ENCODE measurements at places on chromosomes 12 and 14.
A peak's percentile ranks its signal among the peaks of the same experiment; 100 is the strongest.

DNA sequence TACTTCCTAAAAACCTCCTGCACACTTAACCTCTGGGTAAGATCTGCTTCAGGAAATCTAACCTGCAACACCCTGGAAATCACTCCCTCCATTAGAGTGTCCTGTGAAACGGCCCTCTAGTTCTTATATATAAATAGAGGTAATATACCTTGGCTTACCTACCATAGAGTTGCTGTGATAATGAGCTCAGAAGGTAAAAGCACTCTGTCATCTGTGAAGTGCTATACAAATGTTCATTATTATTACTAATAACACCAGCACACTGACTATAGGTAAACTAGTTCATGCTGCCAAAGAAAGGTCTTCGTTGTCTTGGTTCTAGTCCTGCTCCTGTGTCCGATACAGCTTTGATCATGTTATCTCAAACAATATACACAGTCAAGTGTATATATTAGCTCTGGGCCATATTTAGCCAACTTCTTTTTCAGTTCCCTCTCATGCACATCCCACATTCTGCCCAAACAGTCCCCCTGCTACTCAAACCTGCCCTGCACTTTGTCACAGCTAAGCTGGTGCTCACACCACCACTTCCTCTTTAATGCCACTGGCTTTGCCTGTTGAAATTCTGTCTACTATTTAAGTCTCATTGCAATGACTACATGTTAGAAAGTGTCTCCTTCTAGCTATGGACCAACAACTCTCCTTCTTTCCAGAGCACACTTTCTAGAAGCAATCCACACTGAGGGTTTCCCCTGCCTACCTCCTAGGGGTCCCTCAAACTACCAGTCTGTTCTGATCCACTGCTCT lies 5.1 kb downstream of the E2F7 start:
- no peak for DNase-seq

GRCh38 chr14:65228436-65228835 lies 126.1 kb upstream of the MAX start:
- no peak for DNase-seq

DNA sequence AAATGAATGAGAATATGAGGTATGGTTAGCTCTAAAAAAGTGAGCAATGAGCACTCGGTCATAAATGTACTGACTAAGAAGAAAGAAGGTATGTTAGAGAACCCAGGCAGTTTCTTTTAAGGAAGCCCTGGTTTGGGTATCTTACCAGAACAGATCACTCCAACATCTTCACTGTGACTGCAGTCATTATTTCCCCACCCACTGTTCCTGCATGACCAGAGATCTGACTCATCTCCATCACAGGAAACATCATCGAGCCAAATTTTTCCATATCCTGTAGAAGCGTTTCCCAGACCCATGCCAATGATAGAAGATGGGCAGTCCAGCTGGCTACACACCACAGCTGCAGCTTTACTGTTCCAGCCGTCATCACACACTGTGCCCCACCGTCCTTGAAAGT lies 48.0 kb downstream of the CD163L1 start:
- DNase-seq, result no peak

GRCh38 chr12:28216016-28216415 lies 25.8 kb downstream of the CCDC91 start:
- no peak for DNase-seq

DNA sequence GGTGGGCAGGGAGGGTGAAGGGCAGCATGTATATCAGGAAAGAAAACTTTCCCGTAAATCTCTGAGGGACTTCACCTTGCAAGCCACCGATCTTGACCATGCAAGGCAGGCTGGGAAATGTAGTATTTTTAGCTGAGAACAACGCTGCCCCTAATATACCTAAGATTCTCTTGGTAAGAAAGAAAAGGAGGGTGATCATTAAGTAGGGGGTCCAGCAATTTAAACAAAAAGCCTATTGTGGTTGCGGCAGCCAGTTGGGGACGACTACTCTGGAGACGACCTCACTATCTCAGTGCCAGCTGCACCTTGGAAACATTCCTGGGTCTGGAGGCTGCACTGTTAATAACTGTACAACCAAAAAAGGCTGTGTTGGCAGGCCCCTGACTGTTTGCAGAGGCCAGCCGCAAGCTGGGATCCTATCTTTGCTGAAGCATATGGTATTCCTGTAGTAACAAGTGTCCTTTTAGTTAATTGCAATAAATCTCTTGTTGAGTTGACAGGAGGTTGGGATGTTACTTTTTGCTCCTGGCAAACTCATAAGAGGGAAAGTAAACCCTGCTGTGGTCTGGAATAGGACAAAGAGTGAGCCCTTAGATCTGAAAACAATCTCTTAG lies 6.4 kb downstream of the APOLD1 start:
- DNase-seq, result no peak

GRCh38 chr12:95976416-95976832 lies 19.7 kb downstream of the HAL start:
- DNase-seq, result no peak

DNA sequence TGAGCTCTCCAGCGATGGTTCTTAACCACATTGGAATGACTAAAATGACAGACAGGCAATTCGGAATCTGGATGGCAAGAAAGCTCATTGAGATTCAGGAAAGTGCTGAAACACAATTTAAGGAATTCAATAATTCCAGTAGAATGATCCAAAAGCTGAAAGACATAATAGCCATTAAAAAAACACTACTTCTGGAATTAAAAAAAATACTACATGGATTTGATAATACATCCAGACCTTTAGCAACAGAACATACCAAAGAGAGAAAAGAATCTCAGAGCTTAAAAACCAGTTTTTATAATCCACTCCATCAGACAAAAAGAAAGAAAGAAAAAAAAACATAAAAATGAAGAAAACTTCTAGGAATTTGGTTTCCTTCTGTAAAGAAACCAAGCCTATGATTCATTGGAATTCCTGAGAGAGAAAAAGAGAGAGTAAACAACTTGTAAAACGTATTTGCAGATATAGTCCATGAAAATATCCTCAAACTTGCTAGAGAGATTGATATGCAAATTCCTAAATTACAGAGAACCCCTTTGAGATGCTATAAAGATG lies 52.8 kb downstream of the SLCO1B1 start:
- DNase-seq, result no peak

DNA sequence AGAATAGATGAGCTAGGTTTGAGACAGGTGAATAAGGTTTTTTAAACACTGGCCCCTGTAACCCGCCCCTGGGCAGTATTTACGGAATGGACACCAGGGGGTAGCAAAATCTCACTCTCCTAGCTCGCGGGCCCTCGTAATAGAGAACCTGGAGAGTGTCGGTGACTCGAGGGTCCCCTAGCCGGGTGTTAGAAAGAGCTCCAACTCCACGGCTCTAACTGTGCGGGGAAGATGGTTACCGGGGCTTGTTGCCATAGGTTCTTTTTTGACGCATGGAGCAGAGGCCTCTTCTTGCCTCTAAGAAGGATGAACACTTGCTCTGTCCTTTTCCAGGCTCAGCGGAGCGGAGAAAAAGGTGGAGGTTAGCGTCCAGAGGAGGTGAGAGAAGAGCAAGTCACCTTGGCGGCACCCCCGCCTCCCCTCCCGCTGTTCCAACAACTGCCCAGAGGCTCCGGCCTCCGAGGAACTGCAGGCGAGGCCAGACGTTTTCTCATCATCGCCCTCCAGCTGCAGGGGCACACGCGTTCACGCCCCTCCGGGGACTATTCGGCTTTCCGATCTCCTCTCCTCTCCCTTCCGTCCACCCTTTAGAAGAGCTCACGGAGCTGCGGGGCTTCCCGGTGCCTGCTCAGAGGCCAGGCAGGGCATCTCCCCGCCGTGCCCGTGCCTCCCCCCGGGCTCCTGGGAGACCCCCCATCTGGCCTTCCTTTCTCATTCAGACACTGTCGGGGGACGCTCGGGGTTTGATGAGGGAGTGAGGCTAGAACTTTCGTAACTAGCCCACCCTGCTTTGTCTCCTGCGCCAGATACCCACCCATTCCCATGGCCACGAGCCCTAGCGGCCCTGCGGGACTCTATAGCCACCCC lies 1.4 kb upstream of the ARHGEF40 start:
- peak; percentile 71 for DNase-seq

DNA sequence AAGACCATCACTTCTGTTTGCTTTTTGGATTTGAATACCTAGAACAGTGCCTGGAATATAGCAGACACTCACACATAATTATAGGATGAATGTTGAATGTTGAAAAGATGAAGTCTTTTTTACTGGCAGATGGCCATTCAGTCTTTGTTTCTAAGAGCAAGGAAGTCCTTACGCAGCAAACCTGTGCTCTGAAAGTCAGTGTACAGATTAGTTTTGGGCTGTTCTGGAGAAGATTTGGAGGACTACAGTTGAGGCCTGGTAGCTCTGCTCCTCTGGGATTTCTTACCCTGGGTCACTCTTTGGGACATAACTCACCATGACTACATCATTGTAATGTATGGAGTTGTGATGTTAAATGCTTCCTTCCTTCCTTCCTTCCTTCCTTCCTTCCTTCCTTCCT lies 3.3 kb downstream of the OR4E2 start:
- no peak for DNase-seq

DNA sequence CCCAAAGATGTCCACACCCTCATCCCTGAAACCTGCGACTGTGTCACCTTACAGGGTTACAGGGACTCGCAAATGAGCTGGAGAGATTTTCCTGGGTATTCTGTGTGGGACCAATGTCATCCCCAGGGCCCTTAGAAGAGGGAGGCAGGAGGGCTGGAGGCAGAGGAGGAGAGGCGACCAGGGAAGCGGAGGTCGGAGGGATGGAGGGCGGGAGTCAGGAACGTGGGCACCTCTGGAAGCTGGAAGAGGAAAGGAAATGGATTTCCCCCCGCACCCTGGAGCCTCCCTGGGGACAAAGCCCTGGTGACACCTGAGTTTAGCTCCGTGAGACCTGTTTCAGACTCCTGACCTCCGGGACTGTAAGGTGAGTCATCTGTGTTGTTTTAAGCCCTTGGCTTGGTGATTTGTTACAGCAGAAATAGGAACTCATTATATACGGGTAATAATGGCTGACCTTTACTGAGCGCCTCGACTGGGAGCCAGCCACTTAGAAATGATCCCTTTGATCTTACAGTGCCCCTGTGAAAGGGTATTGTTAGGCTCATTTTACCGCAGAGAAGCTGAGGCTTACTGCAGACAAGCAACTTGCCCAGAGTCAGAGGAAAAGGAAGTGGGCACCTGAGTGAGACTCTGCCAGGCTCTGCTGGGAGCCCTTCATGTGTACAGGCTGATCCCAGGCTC lies 29.3 kb upstream of the FZD10 start:
- no peak for DNase-seq

GRCh38 chr12:103177639-103178255 lies 220.3 kb downstream of the ASCL1 start:
- no peak for DNase-seq

- DNase-seq, result peak; percentile 88
These were observed 45.9 kb upstream of the IFNG-AS1 start for GRCh38 chr12:67943141-67943892.

- DNase-seq, result no peak
These were observed 5.3 kb downstream of the TTC8 start for GRCh38 chr14:88829685-88830302.
